ENCODE measurements at places on chromosomes 1 and 21. TPM values are rescaled to one million over a fixed set of nuclear protein-coding genes. Genes with fewer than 3 reads are reported as not detected.

ORC1 gene
- 2.5 TPM for total RNA-seq

AMIGO1 gene
- total RNA-seq = 6.3 TPM

SYCP1 gene
- 0.09 TPM for total RNA-seq

KDF1 gene
- 9.3 TPM for total RNA-seq

EPHB2 gene
- total RNA-seq = 8.5 TPM

OLFM3 gene
- total RNA-seq = 8.1 TPM
